T1000 (cell line): ENCODE measurements at places on chromosomes 2 and 18.

- no peak for DNase-seq
Observed at GRCh38 chr18:23969664-23970063, 44.9 kb upstream of the TTC39C start.

GRCh38 chr2:1192121-1192520 is 221.1 kb upstream of the TPO start:
- no peak for DNase-seq

- DNase-seq = no peak
Observed at GRCh38 chr2:132747046-132747445, 77.0 kb upstream of the LYPD1 start.

- no peak for DNase-seq
Observed at GRCh38 chr2:171810422-171811244, 83.4 kb downstream of the SLC25A12 start.

DNA sequence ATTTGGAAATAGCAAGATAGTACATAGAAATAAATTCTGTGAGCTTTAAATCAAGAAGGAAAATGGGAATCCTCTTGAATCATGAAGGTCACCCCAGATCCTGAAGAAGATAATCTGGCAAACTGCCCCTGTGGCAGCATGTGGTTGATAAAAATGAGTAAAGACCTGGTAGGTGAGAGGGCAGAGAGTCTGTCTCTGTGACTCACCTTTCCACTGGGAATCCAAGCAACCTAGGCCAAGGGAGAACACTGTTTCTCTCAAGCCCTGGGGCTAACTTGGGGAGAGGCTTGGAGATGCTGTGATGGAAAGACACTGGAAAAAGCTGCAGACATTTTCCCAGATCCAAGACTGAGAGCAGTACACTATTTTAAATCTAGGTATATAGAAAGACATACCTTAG is 185.8 kb upstream of the CNTNAP5 start:
- DNase-seq = no peak

GRCh38 chr2:203688798-203689197 is 17.6 kb upstream of the CD28 start:
- no peak for DNase-seq

DNA sequence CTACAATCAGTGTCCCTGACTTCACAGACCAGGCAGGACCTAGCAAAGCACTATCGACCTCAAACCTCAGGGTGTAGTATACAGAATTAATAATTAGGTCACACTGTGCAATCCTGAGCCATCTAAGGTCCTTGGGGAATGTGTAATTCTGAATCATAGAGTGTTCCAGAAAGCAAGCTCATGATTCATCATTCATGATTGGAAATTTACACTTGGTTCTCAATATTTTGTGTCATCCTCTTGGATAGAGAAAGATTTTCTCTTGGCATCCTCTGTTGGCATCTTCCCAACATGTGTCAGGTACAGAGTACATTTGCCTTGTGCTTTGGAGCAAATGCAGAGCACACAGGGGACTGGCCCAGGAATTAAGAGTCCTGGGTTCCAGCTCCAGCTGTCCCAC is 245.0 kb upstream of the NT5C1B start:
- no peak for DNase-seq

- DNase-seq = no peak
Observed at GRCh38 chr18:24491927-24492834, 31.7 kb downstream of the HRH4 start.

DNA sequence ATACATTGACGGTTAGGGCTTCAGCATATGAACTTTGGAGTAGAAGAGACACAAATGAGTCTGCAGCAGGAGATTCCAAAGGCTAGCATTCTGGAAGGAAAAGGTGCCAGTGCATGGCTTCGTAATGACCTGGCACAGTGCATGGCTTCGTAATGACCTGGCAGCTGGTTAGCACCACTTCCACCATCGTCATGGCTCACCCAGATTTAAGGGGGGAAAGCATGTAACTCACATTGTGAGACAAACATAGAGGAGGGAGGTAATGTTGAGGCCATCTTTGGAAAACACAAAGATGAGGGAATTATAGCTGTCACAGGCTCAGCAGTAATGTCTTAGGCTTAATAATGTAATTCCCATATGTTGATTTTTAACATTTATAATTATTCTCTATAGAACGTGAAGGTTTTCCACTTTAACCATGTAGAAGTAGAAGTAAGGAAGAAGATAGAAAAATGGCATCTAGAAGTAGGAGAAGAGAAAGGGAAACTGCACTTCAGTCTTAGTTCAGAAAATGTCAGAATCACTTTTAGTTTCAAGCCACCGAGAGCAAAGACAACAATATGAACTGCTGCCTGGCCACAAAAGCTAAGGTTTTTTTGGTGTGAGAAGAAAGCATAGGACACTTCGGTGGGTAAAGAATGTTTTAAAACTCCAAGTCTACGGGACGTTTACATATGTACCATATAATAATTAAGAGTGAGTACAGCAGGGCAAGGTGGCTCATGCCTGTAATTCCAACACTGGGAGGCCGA is 6.8 kb upstream of the STK25 start:
- no peak for DNase-seq

DNA sequence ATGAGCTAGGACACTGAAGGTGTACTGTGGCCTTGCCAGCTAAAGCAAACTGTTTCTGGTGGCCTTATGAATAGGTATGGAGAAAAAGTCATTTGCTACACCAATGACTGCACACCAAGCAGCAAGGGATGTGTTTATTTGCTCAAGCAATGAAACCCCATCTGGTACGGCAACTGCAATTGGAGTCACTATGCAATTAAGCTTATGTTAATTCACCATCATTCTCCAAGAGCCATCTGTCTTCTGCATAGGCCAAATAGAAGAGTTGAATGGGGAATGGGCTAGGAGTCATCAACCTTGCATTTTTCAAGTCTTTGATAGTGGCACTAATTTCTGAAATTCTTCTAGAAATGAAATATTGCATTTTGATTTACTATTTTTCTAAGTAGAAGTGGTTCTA is 372.0 kb downstream of the KCNJ3 start:
- DNase-seq = no peak

DNA sequence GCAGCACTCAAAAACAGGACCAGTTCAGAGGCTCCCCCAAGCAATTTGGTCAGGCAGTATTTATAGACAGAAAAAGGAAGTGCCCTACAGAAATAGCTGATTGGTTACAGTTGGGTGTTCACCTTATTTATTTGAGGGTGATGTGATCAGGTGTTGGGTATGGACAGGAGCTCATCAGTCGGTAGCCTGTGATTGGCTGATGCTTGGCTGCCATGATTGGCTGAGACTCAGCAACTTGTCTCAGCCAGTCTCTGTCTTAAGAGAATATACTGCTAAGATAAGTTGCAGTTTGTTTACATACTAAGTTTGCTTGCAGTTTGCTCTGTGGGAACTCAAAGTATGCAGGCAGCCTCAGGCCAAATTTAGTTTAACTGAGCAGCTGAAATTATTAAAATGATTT is 9.4 kb downstream of the ABCG8 start:
- DNase-seq = no peak

DNA sequence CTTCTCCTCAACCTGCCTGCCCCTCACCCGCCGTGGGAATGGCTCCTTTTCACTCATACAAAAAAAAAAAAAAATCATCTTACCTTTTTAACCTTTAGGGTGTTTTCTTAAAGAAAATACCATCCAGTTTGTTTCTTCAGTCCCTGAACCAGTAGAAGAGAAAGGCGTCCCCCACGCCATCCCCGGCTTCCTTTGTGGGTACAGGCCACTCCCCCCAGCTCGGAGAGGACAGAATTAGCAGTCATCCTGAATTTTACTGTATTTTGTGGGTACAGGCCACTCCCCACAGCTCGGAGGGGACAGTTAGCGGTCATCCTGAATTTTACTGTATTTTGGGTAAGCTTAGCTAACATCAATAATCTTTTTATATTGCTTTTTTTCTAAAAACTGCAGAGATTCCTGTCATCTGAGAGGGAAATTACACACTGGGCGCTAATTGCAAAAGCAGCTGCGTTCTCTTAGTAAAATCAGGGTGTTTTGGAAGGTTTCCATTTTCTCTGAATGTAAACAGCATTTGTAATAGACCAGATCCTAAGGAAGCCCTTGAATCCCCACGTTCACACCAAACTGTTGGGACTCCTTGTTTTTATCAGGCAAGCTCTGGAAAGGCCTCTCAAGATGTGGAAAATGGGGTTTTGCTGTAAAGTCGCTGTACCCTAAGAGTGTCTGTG is 72.5 kb downstream of the NFATC1 start:
- DNase-seq = no peak

GRCh38 chr18:5571666-5572065 is 27.9 kb upstream of the EPB41L3 start:
- DNase-seq = no peak

GRCh38 chr2:72915907-72916742 is 1.2 kb upstream of the EMX1 start:
- no peak for DNase-seq

DNA sequence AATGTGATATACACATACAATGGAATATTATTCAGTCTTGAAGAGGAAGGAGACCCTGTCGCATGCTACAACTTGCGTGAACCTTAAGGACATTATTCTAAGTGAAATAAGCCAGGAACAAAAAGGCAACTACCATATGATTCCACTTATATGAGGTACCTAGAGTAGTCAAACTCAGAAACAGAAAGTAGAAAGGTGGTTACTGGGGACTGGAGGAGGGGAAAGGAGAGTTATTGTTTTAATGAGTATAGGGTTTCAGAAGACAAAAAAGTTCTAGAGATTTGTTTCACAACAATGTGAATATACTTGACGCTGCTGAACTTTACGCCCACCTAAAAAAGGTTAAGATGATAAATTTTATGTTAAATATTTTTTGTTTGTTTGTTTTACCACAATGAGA is 47.0 kb downstream of the CXCR4 start:
- no peak for DNase-seq

DNA sequence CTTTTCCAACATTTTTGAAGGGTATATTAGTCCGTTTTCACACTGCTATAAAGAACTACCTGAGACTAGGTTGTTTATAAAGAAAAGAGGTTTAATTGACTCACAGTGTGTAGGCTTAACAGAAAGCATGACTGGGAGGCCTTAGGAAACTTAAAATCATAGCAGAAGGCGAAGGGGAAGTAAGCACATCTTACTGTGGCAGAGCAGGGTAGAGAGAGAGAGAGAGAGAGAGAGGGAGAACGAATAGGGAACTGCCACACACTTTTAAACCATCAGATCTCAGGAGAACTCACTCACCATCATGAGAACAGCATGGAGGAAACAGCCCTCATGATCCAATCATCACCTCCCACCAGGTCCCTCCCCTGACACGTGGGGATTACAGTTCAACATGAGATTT is 420.3 kb downstream of the SOCS6 start:
- DNase-seq = no peak

- peak; percentile 26 for DNase-seq
Observed at GRCh38 chr18:45777393-45777792, 48.1 kb upstream of the SIGLEC15 start.

DNA sequence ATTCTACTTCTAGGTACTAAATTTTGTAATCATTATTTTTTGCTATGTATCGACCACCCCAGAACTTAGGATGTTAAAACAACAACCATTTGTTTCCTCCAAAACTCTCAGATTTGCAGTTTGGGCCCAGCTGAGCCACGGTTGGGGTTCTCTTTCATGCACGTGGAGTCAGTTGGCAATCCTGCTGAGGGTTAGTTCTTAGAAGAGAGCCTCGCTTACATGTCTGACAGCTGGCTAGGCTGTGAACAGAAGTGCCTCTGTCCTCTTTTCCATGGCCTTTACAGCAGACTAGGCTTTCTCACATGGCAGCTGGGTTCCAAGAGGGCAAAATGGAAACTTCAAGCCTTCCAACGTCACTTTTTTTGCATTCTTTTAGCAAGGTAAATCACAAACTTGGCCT is 9.3 kb upstream of the RGPD4 start:
- no peak for DNase-seq

DNA sequence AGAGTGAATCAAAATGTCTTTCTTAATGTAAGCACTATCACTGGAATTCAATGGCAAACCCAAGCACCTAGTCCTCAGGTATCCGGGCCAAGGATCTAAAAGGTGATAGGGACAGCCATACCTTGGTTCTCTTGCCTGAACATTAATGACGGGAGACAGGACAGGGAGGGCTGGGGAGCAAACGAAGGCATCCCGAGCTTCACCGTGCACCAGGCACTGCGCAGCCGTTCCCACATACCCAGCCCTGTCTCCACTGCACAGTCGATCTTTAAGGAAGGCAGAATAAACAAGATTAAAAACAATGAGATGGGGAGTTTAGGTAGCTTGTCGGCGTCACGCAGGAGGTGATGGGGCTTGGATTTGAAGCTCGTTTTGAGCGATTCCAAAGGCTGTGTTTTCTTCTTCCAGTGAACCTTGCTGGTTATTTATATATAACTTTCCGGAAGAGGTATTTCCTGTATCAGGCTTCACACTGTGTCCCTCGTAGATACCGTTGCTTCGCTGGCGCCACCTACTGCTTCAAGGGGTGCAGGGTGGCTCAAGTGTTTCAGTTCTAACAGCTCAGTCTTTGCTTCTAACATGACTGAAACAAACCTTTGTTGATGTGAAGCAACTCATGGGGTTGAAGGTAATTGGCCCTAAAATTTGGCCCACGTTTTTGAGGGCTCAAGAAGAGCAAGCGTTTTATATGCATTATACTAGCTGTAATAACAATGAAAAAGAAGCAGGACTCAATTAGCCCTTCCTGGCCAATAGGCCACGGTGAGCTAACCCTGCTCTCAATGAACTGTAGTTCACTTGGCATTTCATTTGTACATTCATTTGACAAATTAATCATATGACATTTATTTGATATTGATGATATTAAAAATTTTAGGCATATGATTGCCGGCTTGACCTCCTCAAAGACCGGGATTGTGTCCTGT is 77.4 kb downstream of the DCDC2C start:
- no peak for DNase-seq

- no peak for DNase-seq
Observed at GRCh38 chr2:193868833-193869232, 1674.1 kb upstream of the TMEFF2 start.

DNA sequence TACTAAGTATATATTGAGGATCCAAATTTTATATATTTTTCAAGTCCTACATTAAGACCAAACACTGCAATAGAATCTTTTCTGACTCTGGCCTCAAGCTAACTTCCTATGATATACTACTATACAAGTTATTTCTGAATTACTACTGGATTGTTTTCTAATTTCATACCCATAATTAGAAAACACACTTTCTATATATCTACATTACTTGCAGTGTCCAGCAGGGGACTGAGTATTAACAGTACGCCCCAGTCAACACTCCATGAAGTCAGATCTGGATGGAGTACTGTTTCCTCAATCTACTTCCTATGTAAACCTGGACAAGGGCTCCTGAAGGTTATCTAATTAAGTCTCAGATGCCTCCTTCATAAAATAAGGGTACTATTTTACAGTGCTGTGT is 26.5 kb downstream of the RMP24 start:
- no peak for DNase-seq
